ENCODE measurements at places on chromosomes 13 and 19.

- no peak for DNase-seq
Observed at GRCh38 chr19:16922949-16923348, 34.1 kb downstream of the F2RL3 start.

DNA sequence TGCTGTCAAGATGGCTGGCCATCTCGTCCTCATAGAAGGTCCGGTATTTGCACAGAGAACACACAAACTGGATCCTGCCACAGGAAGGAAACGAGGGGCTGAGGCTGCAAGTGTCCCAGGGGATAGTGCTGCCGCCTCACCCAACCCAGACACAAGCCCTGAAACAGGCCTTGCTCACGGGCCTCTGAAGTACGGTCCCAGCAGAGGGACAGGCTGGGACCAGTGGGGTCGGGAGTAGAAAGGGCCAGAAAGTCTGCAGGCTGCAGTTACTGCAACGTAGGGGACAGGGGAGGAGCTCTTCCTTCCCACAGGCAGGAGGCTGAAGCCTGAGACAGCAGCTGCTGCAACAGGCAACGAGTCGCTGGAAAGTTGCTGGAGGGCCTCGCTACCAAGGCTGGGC lies 18.2 kb upstream of the AKAP8 start:
- DNase-seq: no peak

DNA sequence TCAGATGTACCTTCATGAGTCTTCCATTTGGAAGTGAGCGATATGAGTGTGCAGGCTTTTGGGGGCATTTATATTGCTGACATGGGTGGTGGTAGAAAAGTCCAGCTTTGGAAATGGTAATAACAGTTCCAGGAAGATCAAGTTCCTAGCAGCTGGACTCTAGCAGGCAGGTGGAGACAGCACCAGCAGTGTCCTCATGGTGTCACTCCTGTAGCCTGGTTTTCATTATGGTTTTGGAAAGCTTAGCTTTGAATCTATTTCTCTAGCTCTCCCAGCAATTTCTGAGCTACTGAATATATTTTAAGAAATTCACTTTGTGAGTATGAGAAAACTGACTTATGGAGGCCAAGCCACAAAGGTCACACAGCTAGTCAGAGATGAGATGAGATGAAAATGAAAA lies 523.2 kb upstream of the HTR2A start:
- no peak for DNase-seq

GRCh38 chr13:76189882-76190519 lies 553.9 kb downstream of the LMO7 start:
- no peak for DNase-seq

GRCh38 chr13:49821216-49822009 lies 28.9 kb upstream of the KPNA3 start:
- no peak for DNase-seq

DNA sequence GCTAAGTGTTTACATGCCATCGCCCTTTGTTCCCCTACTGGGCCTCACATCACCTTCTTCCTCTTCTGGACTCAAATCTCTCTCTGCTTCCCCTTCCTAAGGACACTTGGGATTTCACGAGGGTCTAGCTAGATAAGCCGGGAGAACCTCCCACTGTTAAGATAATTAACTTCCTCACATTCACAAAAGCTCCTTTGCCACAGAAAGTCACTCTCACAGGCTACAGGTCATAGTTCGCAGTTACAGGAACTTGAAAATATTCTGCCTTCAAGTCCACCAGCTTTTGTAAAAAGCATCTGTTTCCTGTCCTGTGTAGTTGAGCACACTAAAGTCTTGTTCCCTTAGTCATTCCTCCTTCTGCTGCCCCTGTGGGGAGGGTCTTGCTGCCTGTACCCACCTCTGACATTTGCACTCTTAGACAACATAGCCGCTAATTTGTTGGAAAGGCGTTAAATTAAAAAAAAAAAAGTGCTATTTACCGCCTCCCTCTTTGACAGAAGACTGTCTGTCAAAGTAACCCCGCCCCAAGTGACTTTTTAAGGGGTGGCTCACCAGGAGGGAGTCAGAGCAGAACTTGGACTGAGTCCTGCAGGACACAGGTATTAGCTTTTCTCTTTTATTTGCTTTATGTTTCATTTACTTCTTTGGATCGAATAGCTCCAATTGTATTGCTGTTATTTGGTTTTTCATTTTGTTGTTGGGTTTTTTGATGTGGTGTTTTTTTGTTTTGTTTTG lies 26.8 kb upstream of the CEACAM21 start:
- no peak for DNase-seq

DNA sequence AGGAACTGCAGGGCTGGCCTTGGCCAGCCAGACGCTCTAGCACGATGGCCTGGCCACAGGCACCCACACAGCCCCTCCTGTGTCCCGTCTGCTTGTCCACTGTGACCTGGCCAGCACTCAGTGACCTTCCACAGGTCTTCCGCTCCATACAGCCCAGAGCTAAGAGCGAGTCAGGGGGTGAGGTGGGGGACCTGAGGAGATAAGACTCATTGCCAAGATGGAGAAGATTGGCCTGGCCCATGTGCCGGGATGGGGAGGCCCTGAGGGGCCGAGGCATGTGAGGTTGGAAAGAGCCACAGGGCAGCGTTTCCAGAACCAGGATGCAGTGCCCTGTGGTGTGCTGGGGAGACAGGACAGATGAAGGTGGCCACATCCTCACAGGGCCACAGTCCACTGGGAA lies 10.2 kb upstream of the SLC7A9 start:
- DNase-seq: no peak

DNA sequence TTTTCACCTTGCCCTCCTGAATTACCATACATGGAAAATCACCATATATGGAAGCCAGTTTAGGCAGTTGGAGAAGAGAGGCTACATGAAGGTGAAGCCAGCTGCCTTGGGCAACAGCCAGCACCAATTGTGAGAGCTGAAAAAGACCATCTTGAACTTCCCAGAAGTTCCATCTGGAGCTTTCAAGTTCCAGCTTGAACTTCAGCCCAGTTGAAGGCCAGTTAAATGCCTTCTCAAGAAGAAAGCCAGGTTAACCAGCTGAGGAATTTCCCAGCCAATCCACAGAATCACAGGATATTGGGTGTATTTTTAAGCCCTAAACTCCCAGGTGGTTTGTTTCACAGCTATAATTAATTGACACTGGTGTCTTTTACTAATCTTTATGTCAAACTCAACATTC lies 713.6 kb upstream of the MIR17HG start:
- DNase-seq: no peak

DNA sequence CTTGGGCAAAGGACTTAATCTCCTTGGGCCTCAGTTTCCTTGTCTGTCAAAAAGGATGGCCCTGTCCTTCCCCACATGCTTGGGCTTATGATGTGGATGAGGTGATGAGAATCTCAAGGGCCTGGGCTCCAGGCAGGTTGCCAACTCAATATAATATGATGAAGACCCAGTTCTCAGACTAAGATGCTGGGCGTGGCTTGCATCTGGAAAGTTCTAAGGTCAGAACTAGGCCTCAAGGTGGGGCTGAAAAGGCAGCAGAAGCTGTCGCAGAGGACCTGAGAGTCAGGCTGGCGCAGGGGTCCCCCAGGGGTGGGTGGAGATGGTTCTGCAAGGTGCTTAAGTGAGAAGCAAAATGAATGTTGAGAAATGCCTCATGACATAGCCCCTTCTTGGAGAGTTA lies 58.8 kb downstream of the RGCC start:
- no peak for DNase-seq

GRCh38 chr19:18789422-18789869 lies 1.7 kb downstream of the COMP start:
- no peak for DNase-seq

DNA sequence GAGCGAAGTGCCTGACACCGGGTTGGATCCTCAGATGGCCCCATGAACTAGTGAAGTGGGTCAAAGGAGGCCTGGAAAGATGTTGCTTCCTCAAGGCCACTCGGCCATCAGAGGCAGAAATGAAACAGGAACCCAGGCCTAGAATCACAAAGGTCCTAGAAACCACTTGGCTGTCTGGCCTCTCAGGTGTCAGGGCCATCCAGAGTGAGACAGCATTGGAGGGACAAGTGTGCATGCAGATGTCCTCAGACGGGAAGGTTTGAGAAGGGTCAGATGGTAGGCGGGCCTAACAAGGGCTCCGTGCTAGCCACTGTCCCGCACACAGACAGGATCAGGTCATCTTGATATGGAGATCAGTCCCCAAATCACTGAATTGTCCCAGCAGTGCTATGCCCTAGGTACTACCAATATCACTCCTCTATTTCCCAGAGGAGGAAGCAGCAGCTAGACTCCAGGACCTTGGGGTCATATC lies 14.3 kb downstream of the CCDC97 start:
- DNase-seq: no peak

- no peak for DNase-seq
Observed at GRCh38 chr19:14428882-14429416, 4.2 kb upstream of the PKN1 start.

DNA sequence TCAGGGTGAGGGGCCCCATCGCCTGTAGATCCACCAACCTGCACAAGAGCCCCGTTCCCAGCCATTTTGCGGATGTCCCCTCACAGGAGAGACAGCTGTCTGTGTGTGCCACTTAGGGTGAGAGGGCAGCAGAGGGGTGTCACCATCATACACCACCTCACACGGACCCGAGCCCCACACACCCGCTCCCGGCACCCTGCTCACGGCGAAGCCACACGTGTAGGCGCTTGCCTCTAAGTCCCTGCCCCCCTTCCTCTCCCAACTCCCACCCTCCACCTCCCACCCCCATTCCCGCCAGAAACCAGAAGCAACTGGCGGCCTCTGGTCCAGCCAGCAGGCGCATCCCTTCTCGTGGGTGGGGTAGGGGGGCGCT lies 4.0 kb upstream of the DPF1 start:
- no peak for DNase-seq

GRCh38 chr13:27960362-27961226 lies 8.5 kb downstream of the CDX2 start:
- peak; percentile 91 for DNase-seq

DNA sequence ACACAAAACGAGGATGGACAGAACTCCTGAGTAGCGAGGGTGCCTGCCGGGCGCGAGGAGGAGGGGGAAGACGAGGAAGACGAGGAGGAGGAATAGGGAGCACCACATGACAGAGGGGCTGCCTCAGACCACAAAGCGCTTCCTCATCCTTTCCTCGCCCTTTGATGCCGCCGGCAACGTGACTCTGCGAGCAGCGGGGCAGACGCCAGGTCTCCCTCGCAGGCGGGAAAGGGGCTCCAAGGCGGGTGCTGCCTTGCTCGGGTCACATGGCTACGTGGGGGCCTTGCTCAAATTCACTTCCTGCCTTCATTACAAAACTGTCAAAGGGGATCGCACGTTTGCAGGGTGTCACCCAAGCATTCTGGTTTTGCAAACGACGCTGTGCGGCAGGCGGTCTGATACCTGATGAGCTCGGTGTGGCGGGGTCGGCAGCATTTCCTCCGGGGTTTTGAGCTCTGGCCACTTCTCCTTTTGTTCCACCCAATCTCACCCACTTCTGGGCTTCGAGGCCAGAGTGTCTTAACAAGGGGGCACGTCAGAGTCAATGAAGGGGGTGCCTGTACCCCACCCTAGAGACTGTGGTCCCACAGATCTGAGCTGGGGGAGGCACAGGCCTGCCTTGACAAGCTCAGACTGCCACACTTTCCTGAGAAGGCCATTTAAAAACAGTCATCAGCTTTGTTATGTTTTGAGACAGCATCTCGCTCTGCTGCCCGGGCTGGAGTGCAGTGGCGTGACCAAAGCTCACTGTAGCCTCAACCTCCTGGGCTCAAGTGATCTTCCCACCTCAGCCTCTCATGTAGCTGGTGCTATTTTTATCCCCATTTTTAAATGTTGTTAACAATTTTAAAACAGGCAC lies 14.9 kb downstream of the MAP2K2 start:
- no peak for DNase-seq

GRCh38 chr13:86882835-86883234 lies 788.3 kb upstream of the SLITRK5 start:
- no peak for DNase-seq

DNA sequence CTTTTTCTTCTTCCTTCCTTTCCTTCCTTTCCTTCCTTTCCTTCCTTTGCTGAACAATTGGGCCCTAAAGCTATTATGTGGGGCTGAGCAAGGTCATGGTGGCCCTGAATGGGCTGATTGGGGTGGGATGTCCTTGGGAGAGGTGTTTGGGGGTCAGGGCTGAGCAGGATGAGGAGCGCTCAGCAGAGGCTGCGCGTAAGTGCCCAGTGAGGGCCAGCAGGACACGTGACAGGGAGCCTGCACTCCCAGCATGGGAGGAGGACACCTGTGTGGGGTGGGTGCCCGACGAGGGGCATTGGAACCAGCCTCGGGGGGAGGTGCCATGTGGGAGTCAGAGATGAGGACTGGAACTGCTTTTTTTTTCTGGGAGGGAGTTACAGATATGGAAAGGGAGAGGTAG lies 5.4 kb upstream of the LGALS7 start:
- DNase-seq: no peak

GRCh38 chr19:18657590-18658365 lies 20.9 kb downstream of the KLHL26 start:
- DNase-seq: no peak

DNA sequence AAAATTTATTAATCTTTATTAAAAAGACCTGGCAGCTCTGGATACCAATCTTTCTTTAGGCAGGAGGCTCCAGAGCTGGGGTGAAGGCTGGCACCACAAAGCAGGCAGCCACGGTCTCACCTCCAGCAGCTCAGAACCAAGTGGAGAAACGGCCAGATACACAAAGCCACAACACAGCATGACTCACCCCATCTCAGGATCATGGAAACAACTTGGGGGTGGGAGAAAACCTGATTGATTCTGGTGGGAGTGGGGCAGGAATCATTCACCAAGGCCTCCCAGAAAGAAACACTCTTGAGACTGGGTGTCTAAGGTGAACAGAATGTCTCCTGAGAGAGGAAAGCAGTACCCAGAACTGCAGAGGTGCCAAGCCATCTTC lies 64.2 kb downstream of the CRYL1 start:
- no peak for DNase-seq

- DNase-seq: peak; percentile 31
Observed at GRCh38 chr13:113152984-113153809, 5.3 kb upstream of the PROZ start.

DNA sequence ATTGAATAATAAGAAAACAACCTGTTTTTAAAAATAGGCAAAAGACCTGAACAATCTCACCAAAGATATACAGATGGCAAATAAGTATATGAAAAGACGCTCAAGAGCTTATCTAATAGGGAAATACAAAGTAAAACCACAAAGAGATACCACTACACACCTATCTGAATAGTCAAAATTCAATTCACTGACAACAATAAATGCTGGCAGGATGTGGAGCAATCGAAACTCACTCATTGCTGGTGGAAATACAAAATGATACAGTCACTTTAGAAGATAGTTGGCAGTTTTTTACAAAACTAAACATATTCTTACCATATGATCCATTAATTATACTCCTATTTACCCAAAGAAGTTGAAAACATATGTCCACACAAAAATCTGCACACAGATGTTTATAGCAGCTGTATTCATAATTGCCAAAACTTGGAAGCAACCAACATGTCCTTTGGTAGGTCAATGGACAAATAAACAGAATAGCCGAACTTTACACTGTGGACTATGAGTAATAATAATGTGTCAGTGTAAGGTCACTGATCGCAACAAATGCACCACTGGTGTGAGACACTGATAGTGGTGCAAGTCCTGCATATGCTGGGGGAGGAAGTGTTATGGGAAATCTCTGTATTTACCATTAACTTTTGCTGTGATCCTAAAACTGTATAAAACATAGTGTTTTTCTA lies 20.8 kb downstream of the ZC3H13 start:
- no peak for DNase-seq
